ENCODE measurements at places on chromosomes 4 and X.

DNA sequence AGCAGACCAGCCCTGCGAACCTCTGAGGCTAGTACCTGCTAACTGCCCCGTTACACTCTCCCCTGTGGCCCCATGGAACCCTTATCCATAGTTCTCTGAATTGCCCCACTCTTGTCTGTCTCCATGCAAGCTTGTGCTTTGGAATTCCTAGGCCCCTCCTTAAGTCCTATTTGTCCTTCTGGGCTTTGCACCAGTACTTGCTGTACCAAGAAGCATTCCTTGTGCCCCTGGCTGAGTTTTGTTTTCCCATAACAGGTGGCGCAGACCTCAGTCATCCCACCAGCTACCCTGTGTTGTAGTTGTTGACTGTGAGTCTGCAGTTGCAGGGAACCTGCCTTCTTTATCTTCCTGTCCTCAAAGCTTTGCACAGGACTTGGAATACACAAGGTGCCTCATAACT lies 147.9 kb downstream of the AMMECR1 start:
- DNase-seq, result no peak

DNA sequence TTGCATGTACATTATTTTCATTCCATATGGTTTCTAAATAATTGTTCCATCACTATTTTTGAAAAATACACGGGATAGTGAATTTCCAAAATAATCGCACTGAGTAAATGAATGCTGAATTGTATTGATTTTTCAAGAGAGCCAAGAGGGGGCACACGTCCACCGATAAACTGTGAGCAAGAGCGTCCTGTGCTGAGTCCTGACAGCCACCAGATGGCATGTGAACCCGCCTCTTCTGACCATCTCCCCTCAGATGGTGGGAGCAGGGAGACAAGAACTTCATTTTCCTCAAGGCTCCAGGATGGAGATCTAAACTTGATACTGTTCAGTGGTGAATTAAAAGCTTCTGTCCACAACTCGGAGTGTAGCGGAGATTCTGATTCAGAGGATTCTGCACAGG lies 30.6 kb upstream of the IL9R start:
- DNase-seq, result no peak

DNA sequence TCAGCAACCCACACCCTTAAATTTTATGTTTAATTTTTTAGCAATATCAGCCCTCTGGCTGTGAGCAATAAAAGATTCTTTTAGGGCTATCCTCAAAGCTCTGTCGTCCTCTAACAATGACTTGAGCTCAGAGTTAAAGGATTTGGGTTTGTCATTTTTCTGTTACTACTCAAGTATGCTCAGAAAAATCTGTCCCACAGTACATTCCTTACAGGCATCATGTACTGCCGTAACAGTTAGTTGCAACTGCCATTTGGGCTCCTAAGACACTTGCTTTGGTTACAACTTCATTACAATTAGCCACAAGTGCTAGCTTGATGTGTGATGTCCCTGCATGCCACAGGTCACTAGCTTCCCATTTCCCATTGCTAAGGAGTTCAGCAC lies 33.2 kb downstream of the COQ2 start:
- no peak for DNase-seq

- DNase-seq, result peak; percentile 16
Measured at GRCh38 chr4:48967101-48967500, 19.0 kb upstream of the CWH43 start.

DNA sequence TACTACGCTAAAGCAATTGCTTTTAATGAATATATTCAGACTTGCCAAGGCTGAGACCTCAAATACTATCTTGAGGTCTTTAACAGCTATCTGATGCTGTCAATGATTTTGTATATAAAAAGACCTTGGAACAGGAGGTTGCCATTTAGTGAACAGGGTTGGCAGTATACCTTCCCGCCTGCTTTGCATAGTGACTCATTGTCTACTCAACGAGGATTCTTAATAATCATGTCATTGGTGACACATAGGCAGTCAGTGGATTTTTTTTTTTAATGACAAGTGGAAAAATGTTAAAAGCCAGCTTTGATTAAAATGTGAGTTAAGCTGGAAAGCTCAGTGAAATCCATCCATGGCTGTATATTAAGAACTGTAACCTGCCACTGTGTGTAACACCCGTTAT lies 164.0 kb downstream of the ASMT start:
- DNase-seq, result no peak

DNA sequence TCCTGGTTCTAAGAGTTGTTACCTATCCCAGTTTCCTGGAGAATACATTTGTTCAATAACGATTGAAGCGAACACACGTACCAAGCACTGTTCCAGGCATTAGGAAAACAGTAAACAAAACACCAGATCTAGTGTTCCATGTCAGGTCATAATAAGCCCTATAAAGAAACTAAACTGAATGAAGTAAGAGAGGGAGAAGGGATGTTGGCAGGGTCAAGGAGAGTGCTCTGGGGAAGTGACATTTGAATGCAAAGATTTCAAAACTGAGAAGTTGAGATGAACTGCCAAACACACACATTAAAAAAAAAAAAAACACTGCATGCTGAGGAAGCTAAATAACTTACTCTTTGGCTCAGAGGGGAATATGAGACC lies 14.4 kb upstream of the ENAM start:
- no peak for DNase-seq

GRCh38 chrX:68376373-68376772 lies 56.9 kb downstream of the OPHN1 start:
- DNase-seq, result no peak

GRCh38 chrX:9687899-9688298 lies 77.7 kb downstream of the GPR143 start:
- no peak for DNase-seq

DNA sequence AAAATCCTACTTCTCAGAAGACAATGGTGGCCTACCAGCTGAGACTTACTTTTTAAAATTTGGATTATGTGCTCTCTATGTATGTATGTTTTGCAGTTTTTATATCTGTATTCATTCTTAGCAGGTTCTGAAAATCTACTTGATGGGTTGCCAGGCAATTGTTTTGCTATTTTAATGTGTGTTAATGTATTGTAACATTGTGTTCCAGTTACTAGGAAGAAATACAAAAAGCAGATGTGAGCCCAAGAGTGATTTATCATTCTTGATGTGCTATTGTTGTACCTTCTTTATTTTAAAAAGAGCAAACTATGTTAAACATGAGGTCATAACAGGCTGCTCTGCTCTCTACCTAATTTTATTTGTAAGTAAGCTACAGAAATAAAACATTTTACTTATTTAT lies 81.9 kb downstream of the REPS2 start:
- DNase-seq, result no peak

DNA sequence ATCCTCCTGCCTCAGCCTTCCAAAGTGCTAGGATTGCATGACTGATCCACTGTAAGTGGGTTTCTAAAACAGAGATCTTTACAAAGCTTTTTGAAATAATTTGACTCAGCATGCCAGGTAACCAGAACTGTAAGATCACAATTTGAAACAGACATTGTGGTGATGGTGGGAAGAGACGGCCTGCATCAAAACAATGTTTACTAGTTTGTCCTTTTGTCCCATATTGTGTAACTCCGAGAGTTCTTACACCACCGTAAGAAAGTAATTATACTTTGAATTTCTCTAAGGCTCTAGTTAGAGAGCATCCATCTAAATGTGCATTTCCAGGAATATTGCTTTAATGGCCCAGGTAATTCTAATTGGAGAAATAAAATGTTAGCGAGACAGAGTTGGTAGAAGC lies 594 bp upstream of the ARHGAP24 start:
- peak; percentile 22 for DNase-seq

GRCh38 chrX:133689997-133690599 lies 274.8 kb upstream of the GPC4 start:
- no peak for DNase-seq

DNA sequence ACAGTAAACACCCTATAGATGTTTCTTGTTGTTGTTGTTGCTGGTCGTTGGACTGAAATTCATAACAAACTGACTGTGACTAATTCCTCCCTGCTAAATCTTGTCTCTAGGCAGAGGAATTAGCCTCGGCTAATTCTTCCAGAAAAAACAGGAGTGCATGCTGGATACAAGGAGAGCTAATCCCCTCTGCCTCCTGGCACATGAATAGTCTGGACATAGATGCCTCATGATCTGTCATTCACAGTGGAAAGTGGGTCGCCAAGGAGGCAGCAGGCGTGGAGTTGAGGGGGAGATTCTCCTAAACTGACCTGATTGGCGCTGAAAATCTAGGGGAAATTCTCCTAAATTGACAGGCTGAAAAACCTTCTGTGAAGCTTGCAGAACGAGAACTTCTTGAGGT lies 220.1 kb downstream of the DCTD start:
- no peak for DNase-seq

DNA sequence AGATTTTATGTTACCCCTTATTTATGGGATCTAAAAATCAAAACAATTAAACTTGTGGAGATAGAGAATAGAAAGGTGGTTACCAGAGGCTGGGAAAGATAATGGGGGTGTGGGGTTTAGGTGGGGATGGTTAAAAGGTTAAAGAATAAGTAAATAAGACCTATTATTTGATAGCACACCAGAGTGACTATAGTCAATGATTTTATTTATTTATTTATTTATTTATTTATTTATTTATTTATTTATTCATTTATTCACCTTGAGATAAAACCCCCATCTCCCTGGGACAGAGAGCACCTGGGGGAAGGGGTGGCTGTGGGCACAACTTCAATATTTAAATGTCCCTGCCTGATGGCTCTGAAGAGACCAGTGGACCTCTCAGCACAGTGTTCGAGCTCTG lies 66.1 kb downstream of the UGT2A3 start:
- DNase-seq, result no peak

DNA sequence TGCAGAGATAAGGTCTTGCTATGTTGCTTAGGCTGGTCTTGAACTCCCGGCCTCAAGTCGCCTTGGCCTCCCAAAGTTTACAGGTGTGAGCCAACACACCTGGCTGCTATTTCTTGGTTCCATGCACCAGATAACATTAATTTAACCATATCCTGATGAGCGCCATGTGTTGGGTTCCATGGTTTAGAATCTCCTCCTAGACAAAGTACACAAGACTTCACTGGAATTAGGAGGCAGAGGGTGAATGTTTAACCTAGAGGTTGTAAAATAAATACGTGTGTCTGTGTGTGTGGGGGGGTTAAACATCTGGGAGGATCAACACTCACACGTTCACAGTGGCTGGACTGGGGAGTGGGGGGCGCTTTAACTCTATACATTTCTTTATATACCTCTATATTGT lies 32.4 kb upstream of the SORCS2 start:
- DNase-seq, result no peak

DNA sequence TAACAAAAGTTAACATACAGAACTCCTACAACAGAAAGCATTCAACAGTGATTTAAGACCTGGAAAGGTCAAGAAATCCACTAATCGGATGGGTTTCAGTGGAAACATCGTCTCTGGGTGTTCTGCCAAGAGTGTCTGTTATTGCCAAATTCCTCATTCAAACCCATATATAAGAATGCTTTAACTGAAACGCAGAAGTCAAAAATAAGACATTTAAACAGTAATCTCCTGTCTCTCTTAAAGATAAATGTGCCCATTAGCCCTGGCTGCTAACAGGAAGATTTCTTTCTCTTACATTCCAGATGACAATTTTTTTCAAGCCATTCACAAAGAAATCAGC lies 31.5 kb downstream of the DCTD start:
- peak; percentile 37 for DNase-seq

GRCh38 chrX:102684772-102685520 lies 27.3 kb upstream of the GPRASP2 start:
- no peak for DNase-seq

GRCh38 chrX:16855363-16856075 lies 14.6 kb downstream of the RBBP7 start:
- DNase-seq, result no peak

- no peak for DNase-seq
Measured at GRCh38 chr4:177546745-177547144, 104.5 kb upstream of the AGA start.

DNA sequence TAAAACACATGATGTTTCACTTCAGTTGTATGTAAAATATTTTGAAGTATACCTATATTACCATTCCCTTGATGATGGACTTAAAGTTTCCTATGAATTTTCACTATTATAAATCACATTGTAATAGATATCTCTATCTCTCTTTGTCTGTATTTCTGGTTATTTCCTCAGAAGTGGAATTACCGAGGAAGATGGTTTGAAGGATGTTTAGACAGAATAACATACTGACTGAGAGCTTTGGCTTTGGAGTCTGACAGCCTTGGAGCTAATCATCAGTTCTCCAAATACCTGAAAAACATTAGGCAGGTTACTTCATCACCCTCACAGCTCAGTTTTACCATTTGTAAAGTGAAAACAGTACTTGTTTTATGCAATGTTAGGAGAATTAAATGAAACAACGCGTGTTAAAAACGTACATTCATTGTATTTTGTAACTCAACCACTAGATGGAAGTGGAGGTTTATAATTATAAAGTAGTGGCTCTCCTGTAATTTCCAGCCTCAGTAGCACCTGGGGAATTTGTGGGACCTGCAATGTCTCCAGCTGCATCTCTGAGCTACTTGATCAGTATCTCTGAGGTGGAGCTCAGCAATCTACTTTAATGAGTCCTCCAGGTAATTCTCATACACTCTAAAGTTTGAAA lies 14.3 kb downstream of the JCHAIN start:
- peak; percentile 52 for DNase-seq

DNA sequence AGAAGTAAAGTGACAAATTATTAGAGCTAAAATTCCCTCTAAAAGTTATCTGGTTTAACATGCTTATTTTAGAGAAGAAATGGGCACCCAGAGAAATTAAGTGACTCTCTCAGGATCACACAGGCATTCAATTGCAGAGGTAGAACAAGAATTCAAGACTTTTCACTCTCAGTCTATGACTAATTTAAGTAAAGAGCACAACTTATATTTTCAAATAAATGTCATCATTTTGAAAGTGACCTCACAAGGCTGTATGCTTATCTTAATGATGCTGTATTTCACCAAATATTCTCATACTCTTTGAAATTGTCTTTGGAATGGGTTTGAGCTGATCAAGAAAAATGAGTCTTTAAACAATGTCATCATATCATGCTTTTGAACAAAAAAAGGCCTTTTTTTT lies 15.3 kb downstream of the GPR174 start:
- DNase-seq, result no peak

DNA sequence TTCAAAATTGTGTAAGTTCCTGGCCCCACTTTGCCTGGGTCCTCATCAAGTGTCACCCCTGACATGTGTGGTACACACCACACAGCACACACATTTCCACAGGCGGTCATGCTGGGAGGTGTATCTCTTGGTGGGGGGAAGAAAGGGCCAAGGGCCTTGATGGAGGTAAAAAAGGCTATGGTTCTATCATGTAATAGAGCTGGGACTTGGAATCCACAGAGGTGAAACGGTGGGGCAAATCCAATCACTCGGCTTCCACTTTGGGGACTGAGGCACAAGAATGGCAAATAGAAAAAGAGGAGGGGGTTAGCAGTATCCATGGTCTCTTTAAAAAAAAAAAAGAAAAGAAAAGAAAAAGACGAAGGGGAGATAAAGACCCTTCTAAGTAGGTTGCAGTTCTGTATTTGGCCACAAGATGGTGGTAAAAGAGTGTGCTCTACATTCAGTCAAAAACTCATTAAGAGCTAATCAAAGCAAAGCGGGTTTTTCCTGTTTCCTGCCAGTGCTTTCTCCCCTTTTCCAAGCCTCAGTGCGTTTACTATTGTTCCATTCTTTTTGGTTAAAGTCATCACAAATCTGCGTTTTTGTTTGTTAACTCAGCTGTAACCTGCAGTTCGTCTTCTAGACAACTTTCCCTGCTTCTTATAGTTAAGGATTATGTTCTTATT lies 37.0 kb upstream of the ATP6AP2 start:
- peak; percentile 57 for DNase-seq

- no peak for DNase-seq
Measured at GRCh38 chrX:78493180-78493579, 165.8 kb upstream of the CYSLTR1 start.
